NCI-H1436 treated with DMSO at 0.1 percent for 48 hours (cell line): ENCODE measurements at places on chromosomes 6 and 20.

- DNase-seq: no peak
Observed at GRCh38 chr6:166691746-166692145, 64.7 kb upstream of the RPS6KA2 start.

GRCh38 chr20:23629017-23629541 is 8.7 kb downstream of the CST3 start:
- DNase-seq: no peak

DNA sequence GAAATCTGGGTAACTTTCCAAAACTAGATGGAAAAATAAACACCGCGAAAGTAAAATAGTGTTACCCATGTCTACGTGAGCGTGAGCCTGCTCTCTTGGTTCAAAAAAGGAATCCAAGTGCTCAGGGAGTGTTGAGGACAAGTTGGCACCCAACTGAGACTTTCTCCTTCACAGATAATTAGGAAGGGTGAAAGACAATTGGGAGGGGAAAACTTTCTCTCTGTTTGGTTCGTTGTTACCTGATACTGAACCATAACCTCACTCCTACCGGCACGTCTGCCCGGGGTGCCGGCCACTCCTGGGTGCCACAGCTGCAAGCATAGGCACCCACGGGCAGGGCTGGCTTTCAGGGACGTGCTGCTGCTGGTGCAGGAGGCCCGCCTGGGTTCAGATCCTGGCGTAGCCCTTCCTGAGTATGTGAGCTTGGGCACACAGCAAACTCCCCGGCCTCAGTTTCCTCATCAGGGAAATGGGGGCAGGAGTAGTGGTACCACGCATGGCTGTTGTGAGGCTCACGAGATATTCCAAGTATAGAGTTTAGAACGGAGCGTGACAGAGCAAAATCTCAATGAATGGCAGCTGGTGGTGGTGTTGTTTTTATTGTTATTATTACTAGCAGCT is 38.2 kb upstream of the PMEPA1 start:
- no peak for DNase-seq

GRCh38 chr6:157238346-157238745 is 85.0 kb downstream of the TMEM242 start:
- DNase-seq: no peak

GRCh38 chr6:131362070-131362469 is 211.0 kb upstream of the ARG1 start:
- no peak for DNase-seq

DNA sequence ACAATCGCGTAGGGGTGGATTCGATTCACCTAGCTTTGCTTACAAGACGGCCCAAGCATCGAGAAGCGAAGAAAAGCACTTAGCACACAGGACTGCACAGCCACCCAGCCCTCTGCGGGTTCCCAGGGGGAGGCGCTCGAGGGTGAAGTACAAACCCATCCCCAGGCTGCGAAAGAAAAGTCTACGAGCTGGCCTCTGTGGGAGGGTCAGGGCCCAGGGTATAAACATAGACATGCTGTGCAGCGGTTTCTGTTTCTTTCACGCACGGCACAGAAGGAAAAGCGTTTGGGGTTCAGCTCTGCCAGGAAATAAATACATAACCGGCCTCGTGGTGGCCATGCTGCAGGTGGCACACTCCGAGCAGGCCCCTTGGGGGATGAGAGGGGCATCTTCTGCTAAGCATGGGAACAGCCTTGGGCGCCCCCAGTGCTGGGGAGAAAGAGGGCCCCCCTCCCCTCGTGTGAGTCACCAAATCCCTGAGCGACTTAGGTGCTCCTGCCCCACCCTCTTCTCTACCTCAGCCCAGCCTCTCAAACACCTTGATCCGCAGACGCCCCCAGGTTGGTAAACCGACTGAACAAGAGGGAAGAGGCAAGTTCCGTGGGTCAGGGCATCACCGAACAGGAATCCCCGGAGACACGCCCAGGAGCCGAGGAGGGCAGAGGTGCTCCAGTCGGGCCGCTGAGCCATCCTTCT is 91.6 kb upstream of the RIPOR2 start:
- DNase-seq: no peak
